ENCODE measurements at places on chromosomes 2 and 18.

- DNase-seq, result no peak
These were observed 68.4 kb upstream of the BCL11A start for GRCh38 chr2:60621688-60622429.

GRCh38 chr2:144582651-144583380 is 62.9 kb upstream of the ZEB2 start:
- DNase-seq, result no peak

- DNase-seq, result no peak
These were observed 42.3 kb downstream of the FSIP2 start for GRCh38 chr2:185780890-185781289.

DNA sequence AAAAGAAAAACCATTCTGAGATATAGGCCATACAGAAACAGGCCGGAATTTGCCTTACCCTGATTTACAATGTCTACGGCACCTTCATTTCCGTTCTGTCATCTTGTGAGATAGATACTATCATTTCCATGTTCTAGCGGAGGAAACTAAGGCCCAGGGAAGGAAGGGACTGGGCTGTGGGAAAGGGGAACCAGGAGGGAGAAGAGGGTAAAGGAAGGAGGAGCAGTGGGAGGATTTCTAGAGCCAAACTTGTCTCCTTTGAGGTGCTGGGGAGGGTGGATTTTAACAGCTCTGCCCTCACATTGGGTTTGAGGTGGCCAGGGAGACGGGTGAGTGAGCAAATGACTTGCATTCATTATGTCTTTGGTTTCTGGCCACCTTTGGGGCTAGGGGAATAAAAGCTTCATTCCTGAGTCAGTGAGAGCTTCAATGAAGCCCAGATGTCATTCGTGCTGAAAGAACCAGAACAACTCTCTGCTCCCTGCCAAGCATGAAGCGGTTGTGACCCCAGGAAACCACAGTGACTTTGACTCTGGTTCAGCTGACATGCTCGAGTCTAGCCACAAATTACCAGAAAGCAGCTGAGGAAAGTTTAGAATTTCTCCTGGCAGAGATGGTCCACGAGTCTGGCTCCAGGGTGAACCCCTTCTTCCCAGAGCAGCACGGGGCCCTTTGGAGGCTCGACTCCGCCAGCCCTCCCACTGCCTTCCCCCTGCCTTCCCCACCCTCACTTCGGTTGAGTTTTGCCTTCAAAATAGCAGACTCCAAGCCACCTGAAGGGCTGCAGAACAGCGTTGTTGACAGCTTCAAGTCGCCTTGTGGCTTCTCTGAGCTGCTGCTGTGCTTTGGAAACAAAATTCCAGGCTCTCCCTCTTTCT is 3.8 kb downstream of the ACTG2 start:
- peak; percentile 51 for DNase-seq

DNA sequence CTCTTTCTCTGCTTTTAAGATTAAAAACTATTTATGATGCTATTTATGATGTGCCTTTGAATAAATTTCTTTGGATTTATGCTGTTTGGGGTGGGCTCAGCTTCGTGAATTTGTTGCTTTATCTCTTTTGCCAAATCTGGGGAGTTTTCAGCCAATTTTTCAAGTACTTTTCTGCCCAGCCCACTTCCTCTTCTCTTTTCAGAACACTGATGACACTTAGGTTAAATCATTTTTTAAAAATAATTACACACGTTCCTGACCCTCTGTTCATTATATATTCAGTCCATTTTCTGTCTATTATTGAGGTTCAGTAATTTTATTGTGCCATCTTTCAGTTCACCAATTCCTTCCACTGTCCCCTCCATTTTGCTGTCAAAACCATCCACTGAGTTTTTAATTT is 14.8 kb upstream of the BCL2L11 start:
- DNase-seq, result no peak
